ENCODE measurements at places on chromosomes 2 and 18.
A peak's percentile ranks its signal among the peaks of the same experiment; 100 is the strongest.

DNA sequence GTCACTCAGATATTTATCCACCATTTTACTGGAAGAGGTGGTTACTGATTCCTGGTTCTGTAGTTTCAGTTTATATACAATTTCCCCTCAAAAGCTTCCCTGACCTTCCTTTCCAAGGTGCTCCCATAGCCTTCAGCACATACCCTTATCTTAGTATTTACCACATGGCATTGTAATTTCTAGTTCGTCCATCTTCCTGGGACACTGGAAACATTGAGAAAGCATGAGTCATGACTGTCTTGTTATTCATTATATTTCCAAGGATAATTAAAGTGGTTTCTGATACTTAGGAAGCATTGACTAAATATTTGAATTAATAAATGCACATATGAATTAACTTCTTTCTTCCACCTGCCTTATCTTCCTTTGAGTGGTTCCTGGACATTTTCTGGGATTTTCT lies 203.8 kb downstream of the ETAA1 start:
- peak; percentile 43 for DNase-seq

DNA sequence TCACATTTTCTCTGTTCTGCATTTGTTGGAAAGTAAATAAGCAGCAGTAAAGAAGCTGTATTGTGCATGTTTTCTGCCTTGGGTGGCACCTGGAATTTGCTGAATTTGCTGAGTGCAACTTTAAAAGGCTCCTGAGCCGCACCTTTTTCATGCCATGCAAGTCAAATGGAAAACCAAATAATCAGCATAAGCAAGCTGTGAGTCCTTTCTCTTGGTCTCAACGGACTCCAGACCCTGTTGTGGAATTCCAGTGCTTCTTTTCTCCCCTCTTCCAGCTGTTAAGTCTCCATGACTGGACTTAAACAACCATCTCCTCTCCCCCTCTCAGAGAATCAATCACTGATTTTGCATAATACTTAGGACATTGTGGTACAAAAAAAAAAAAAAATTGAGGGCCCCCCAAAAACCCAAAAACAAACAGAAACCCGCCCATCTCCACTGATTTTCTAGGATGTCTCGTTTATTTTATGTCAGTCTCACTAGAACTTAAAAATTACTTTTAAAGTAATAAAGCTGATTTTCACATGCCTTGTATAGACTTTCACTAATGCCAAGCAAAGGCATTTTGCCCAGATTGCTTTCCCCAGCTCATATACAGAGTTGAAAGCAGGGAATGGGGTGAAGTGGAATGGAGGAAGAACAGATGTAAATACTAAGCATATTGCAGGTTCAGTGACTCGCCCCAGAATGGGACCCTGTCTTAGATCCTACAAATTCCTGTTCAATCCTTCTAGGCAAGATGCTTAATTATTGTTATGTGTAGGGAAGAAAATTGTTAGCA lies 5.1 kb upstream of the CETN1 start:
- no peak for DNase-seq

DNA sequence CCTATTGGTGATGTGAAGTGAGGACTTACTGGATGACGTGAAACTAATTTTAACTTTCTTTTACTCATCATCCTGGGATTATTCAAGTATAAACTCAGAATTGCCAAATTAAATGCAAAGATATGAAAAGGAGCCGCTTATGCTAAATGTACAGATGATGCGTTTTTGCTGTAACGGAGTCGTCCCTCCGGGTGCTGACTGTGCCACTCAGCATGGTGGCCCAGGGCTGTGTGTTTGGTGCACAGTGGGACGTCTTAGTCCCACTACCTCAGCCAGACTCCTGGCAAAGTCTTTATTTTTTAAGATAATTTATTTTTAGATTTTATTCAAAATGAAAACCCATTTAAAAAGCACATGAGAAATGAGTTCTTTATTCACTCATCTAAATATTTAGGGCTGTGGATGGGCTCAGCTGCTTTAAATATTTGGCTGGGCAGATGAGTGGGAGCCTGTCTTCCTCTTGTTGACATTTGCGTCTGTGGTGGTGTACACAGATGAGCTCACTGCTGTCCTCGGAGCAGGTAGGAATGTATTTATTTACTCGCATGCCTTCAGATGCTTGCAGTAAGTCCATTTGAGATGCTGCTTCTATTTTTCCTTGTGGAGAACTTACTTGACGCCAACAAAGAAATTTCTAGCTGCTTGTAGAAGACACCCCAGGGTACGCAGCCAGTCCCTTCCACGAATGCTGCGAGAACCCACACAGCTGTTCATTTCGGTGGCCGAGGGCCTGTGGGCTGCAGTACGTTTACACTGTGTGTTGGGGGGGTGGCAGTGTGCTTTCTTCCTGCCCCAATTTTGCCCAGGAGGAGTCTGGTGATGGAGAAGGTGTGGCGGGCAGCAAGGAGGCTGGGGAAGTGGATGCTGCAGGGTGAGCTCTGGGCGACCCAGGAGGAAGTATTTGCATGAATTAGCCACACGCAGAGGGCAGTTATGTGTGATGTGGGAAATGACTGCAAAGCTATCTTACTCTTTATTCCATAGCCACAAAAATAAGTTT lies 105.0 kb downstream of the AGAP1 start:
- DNase-seq, result no peak

DNA sequence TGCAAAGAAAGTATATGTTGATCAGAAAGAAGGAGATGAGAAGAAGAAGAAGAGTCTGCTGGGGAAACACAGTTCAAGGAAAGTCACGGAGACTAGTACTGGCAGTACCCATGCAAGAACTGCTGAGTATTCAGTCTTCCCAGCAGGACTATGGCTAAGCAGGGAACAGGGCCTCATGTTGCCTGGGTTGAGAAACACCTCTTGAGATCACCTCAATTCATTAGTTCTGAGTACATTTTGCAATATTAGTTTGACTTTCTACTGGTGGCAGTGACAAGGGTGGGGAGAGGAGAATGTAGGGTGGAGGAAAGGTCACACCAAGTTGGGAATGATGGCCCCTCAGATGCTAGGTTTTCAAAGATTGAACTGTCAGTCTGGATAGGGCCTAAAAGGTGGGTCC lies 50.5 kb downstream of the MRPL33 start:
- no peak for DNase-seq

DNA sequence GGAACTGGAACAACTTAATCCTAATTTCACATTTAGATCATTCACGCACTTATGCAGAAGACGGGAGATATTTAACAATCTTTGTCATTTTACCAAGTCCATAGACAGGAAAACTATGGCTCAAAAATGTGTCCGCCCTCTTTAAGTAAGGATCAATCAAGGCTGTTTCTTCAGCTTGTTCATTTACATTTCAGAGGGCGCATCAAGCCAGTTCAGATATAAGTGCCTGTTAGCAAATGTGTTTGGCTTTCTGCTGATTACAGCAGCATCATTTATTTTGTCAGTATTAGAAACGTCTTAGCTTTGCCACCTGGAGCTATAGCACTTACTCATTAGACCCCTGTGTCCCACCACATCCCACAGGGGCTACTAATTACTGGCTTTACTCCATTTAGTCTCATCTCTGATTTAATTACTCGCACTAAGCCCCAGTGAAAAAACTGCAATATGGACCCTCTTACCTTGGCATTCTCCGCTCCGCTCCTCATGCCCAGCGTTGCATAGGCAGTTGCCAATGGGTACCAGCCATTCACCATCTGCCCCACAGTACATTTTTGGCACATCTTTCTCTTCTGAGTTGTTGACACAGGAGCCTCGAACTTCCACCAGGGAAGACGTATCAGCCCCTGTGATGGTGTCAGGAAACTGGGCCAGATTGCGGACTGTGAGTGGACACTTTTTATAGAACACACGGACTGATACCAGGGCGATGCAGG lies 8.7 kb downstream of the EPHA4 start:
- DNase-seq, result no peak
